ENCODE measurements at places on chromosomes 1 and 21. TPM values are rescaled to one million over a fixed set of nuclear protein-coding genes. Genes with fewer than 3 reads are reported as not detected.

The KDF1 gene
- total RNA-seq: 0.11 TPM

- no peak for DNase-seq
Measured at GRCh38 chr1:209659909-209660308, 7.7 kb upstream of the LAMB3 start.

DNA sequence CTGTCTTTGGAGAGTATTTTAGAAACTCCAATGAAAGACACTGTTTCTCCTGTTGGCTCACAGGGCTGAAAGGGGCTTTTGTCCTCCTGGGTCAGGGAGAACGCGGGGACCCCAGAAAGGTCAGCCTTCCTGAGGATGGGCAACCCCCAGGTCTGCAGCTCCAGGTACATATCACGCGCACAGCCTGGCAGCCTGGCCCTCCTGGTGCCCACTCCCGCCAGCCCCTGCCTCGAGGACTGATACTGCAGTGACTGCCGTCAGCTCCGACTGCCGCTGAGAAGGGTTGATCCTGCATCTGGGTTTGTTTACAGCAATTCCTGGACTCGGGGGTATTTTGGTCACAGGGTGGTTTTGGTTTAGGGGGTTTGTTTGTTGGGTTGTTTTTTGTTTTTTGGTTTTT is 58.5 kb downstream of the LACTBL1 start:
- DNase-seq: no peak

- no peak for DNase-seq
Measured at GRCh38 chr1:145758116-145758515, 38.8 kb downstream of the CD160 start.
